ENCODE measurements at places on chromosomes 1 and 21. TPM values are rescaled to one million over a fixed set of nuclear protein-coding genes. Genes with fewer than 3 reads are reported as not detected.

GRCh38 chr1:107525145-107525544 lies 384.3 kb downstream of the NTNG1 start:
- H3K4me1 ChIP-seq = no peaks in the 10 kb centered on the region
- no peak overlapping the region for H3K4me3 ChIP-seq
- no peaks in the 10 kb centered on the region for H3K36me3 ChIP-seq
- H3K27me3 ChIP-seq = no peaks in the 10 kb centered on the region
- DNase-seq = no peak

Gene JAM2
- 2.6 TPM for total RNA-seq

DNA sequence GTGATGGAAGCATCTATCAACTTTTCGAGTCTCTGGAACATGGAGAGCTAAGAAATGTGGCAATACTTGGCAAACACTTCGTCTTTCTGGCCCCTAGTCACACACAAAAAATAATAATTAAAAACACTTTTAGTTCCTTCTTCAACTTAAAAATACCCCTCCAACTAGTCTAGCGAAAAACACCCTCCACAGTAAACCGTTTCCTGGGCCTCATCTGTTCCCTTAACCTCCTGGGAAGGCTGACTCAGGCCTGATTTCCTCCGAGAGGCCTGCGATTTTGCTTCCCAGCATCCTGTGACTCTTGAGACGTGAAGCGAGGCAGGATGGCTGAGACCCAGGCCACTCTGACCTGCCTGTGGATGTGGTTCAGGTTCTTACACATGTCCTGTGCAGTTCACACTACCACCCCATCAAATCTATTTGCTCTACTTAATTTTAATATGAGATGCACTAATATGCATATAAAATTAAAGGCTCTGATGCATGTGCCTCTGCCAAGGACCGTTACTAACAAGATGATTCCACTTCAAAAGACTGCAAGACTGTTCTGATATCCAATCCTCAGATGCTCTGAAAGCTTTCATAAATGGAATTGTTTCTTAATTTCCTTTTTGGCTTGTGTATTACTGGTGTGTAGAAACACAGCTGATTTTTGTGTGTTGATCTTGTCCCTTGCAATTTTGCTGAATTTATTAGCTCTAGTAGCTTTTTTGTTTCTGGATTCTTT lies 3.5 kb downstream of the NAV1 start:
- no peak overlapping the region for H3K4me3 ChIP-seq
- no peak overlapping the region for H3K27ac ChIP-seq
- no peak for DNase-seq
- H3K27me3 ChIP-seq = peaks cover 7% of the 10 kb centered on the region

Gene ZNF281
- total RNA-seq = 75.2 TPM

Gene LCE3D
- not detected for total RNA-seq

GRCh38 chr1:8365661-8366362 lies 47.9 kb downstream of the SLC45A1 start:
- peaks cover 4% of the 10 kb centered on the region for H3K4me1 ChIP-seq
- H3K36me3 ChIP-seq = peaks cover 56% of the 10 kb centered on the region

Gene PCP4L1
- 0.83 TPM for total RNA-seq

DNA sequence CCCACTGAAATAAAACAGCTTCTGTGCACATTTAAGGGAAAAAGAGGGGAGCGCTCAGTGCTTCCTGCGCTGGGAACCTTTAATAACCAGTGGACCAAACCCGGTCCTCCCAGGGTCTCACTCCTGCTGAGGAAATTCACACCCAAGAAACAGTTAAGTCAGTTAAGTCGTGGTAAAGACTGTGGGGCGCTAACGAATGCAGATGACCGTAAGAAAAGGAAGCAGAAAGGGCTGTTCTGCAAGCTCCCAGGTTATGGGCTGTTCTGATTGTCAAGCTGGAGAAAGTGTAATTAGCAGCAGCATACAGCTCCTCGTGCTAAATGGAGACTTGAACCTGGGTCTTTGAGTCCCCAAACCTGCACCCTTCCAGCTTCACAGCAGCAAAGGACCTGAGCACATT lies 536.6 kb downstream of the NPHP4 start:
- H3K27me3 ChIP-seq = no peaks in the 10 kb centered on the region
- H3K36me3 ChIP-seq = no peaks in the 10 kb centered on the region
- no peak overlapping the region for H3K4me3 ChIP-seq
- H3K27ac ChIP-seq = no peak overlapping the region
- DNase-seq = no peak
- H3K4me1 ChIP-seq = peaks cover 4% of the 10 kb centered on the region

DNA sequence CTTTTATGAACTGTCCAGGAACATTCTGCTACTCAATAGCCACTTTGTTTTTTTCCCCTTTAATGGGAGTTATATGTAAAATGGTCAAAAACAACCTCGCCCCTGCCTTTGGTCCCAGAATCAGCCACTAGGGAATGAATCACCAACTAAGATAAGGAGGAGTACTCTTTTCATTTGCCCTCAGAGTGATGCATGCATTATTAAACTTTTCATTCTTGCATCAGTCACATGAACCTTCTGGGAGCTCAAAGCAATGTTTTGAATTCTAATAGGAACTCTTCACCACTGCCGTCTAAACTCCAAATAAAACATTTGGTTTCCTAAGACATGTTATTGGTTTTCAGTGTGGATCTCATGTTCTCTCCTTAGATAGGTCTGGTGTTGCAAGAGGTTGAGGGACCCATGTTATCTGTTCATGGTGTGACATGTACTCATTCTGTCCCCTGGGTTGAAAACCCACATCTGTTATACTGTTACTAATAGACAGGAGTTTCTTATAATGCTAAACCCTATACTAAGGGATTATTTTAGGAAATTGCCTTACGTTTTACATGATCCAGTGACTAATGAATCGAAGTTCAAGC lies 17.8 kb upstream of the HSD17B7 start:
- no peaks in the 10 kb centered on the region for H3K27me3 ChIP-seq
- no peaks in the 10 kb centered on the region for H3K4me1 ChIP-seq
- DNase-seq = no peak
- no peaks in the 10 kb centered on the region for H3K36me3 ChIP-seq

- H3K36me3 ChIP-seq = no peaks in the 10 kb centered on the region
- peaks cover 2% of the 10 kb centered on the region for H3K4me1 ChIP-seq
- DNase-seq = no peak
- no peak overlapping the region for H3K27ac ChIP-seq
- no peak overlapping the region for H3K4me3 ChIP-seq
Observed at GRCh38 chr1:40141878-40142535, 19.2 kb upstream of the RLF start.

Gene GNAT2
- not detected for total RNA-seq

DNA sequence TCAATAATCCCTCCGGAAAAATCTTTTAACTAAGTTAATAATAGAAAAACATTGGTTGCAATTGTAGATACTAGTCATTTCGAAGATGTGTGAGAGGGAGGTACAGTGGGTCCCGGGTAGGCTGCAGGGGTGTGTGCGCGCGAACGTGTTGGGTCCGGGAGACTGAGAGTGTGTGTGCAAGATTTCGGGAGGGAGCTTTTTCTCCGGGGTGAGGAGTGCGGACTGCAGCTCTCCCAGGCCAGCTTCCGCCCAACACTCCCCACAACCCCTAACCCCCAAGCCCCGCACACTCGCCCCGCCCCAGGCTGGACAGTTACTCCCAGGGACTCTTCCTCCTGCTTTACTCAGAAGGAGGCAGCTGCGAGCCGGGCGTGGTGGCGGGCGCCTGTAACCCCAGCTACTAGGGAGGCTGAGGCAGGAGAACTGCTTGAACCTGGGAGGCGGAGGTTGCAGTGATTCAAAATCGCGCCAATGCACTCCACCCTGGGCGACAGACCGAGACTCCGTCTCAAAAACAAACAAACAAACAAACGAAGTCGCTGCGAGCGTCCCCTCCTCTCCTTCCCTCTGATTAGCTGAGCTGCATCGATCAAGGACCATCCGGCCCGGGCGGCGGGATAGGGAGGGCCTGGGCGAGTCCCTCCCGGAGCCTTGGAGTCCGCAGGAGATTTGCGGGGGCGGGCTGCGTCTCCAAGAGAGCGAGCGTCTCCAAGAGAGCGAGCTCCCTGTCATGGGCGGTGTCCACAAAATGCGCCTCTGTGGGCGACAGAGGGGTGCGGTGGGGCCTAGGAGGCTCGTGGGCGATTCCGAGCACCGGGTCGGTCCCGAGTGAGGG lies 28.3 kb upstream of the PPM1J start:
- H3K27ac ChIP-seq = no peak overlapping the region
- peak; percentile 65 for DNase-seq
- H3K4me3 ChIP-seq = peak overlapping the region; percentile 57
- H3K36me3 ChIP-seq = no peaks in the 10 kb centered on the region
- peaks cover 13% of the 10 kb centered on the region for H3K27me3 ChIP-seq
- no peaks in the 10 kb centered on the region for H3K4me1 ChIP-seq

Gene KRTAP10-8
- not detected for total RNA-seq

- H3K4me3 ChIP-seq = no peak overlapping the region
- H3K4me1 ChIP-seq = no peaks in the 10 kb centered on the region
- peaks cover 10% of the 10 kb centered on the region for H3K27me3 ChIP-seq
- H3K27ac ChIP-seq = no peak overlapping the region
- no peaks in the 10 kb centered on the region for H3K36me3 ChIP-seq
Observed at GRCh38 chr1:156897078-156897825, 3.7 kb downstream of the PEAR1 start.

- no peaks in the 10 kb centered on the region for H3K27me3 ChIP-seq
- no peak overlapping the region for H3K4me3 ChIP-seq
Observed at GRCh38 chr1:32848354-32849063, 22.2 kb downstream of the FNDC5 start.

Gene DIO1
- not detected for total RNA-seq

DNA sequence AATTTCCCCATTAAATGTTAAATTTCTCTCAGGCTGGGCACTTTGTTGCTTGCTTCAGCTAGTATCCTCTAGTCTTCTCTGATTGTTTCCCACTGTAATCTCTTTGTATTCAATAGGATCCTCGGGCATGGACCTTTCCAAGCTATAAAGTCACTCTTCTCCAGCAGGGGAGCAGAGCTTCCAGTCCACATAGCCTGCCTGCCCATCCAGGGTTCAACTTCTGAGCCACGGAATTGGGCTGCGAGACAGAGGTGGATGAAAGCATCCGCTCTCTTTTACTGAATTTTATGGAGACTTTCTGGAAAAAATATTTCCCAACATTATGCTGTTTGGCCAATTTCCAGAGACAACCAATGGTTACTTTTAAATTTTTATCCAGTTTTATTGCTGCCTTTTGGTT lies 1.1 kb upstream of the CFHR5 start:
- DNase-seq = no peak
- H3K4me1 ChIP-seq = no peaks in the 10 kb centered on the region
- H3K27ac ChIP-seq = no peak overlapping the region
- H3K36me3 ChIP-seq = no peaks in the 10 kb centered on the region
- H3K27me3 ChIP-seq = no peaks in the 10 kb centered on the region

Gene ZNF684
- total RNA-seq = 6.5 TPM

GRCh38 chr1:9902060-9902452 lies 8.0 kb downstream of the CTNNBIP1 start:
- H3K4me1 ChIP-seq = no peaks in the 10 kb centered on the region
- no peak overlapping the region for H3K27ac ChIP-seq
- DNase-seq = no peak
- no peaks in the 10 kb centered on the region for H3K27me3 ChIP-seq
- no peak overlapping the region for H3K4me3 ChIP-seq

DNA sequence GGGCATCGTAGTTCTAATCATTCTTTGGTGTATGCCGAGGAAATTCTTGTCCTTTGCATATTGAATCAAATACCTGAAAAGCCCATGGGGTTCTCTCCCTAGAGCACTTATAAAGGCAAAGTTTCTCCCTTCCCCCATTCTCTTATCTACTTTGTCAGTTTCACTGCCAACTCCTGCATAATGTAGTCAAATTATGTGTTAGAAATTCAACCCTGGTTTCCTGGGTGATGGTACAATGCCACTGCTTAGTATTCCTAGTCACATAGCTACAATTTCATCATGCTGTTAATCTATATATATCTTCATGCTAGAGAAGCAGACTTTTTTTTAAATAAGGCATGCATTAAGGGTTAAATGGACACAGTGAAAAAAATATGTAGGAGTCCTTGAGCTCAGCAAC lies 119.0 kb downstream of the PDE4B start:
- H3K4me3 ChIP-seq = no peak overlapping the region
- no peaks in the 10 kb centered on the region for H3K27me3 ChIP-seq
- no peaks in the 10 kb centered on the region for H3K4me1 ChIP-seq
- H3K27ac ChIP-seq = no peak overlapping the region

DNA sequence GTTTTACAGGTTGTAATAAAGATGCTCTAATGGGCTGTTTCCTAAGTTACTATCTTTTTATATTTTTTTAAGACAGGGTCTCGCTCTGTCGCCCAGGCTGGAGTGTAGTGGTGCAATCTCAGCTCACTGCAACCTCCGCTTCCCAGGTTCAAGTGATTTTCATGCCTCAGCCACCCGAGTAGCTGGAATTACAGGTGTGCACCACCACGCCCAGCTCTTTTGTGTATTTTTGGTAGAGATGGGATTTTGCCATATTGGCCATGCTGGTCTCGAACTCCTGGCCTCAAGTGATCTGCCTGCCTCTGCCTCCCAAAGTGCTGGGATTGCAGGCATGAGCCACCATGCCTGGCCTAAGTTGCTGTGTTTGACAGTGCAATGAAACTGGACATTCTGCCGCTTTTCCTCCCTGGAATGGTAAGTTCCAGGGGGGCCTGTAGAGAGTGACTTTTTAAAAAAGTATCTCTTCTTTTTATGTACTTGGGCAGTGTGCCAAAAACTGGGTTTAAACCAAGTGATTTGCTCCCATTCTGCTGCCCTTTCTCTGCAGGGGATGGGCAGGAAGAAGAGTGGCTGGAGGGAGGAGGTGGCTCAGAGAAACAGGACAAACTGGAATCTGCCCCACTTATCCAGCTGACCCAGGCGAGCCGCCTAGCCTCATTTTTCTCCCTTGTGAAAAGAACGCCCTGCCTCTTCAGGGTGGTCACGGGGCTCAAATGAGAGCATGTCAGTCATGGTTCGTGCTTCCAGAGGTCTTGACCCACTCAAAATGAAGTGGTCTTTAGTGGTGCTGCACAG lies 2.3 kb downstream of the SLC37A1 start:
- H3K4me1 ChIP-seq = peaks cover 9% of the 10 kb centered on the region
- no peak overlapping the region for H3K27ac ChIP-seq
- no peak for DNase-seq
- H3K4me3 ChIP-seq = peak overlapping the region; percentile 68

- H3K27me3 ChIP-seq = no peaks in the 10 kb centered on the region
- DNase-seq = no peak
- H3K36me3 ChIP-seq = peaks cover 5% of the 10 kb centered on the region
- H3K4me1 ChIP-seq = no peaks in the 10 kb centered on the region
- peak overlapping the region; percentile 31 for H3K4me3 ChIP-seq
Observed at GRCh38 chr1:8382051-8382505, 64.2 kb downstream of the SLC45A1 start.

Gene SLFNL1
- total RNA-seq = not detected

- DNase-seq = no peak
- H3K36me3 ChIP-seq = peaks cover 70% of the 10 kb centered on the region
- H3K27me3 ChIP-seq = no peaks in the 10 kb centered on the region
- no peaks in the 10 kb centered on the region for H3K4me1 ChIP-seq
- H3K4me3 ChIP-seq = no peak overlapping the region
Observed at GRCh38 chr1:201850053-201850397, 21.1 kb downstream of the IPO9 start.

Gene PRAMEF13
- not detected for total RNA-seq

Gene LDLRAD1
- total RNA-seq = not detected

- peaks cover 40% of the 10 kb centered on the region for H3K36me3 ChIP-seq
- H3K27me3 ChIP-seq = no peaks in the 10 kb centered on the region
- no peak overlapping the region for H3K27ac ChIP-seq
- H3K4me3 ChIP-seq = peak overlapping the region; percentile 91
- H3K4me1 ChIP-seq = no peaks in the 10 kb centered on the region
Observed at GRCh38 chr1:109493227-109493626, 667 bp upstream of the CYB561D1 start.

- no peaks in the 10 kb centered on the region for H3K36me3 ChIP-seq
- no peak overlapping the region for H3K4me3 ChIP-seq
- H3K27me3 ChIP-seq = no peaks in the 10 kb centered on the region
- H3K27ac ChIP-seq = no peak overlapping the region
- no peak for DNase-seq
Observed at GRCh38 chr1:205500240-205501233, 3.9 kb upstream of the CDK18 start.

Measured in H9 (cell line).